ENCODE measurements at places on chromosomes 3 and 15.
A peak's percentile ranks its signal among the peaks of the same experiment; 100 is the strongest.

DNA sequence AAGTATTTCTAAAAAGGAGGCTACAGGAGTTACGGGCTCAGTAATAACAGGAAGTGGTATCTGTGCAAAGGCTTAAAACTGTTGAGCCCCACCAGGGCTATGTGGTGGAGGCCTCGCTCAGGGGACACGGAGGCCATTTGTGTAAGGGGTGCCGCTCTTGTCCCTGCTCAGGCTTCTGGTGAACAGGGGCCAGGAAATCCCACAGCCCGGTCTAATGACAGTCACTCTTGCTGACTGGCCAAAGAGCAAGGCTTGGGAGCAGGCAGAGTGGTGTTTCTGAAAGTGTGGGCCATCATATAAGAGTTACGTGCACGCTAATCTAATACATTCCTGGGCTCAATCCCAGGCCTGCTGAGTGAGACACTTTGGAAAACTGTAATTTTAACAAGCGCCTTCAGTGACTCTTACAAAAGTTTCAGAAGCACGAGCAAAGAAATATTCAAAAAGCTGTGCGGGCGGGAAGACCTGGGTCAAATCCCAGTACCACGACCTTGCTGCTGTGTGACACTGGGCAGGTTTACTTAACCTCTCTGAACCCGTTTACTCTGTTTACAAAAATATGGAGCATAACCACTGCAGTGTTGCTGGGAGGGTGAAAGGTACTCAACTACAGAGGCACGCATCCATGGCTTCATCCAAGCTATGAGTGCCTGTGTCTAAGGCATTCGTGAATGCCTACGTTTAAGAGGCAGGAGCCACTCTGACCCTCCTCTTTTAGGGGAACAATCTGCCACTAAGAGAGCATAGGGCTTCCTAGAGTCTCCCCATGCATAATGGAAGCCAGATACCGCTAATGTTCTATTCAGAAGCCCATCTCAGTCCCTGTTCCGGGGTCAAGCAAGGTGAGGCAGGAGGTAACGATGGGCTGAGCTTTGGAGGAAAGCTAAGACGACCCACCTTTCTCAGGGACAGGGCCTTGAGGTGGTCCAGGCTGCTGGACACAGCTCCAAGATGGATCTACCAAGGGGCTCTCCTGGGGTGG lies 2.0 kb downstream of the ATP10A start:
- DNase-seq: no peak

DNA sequence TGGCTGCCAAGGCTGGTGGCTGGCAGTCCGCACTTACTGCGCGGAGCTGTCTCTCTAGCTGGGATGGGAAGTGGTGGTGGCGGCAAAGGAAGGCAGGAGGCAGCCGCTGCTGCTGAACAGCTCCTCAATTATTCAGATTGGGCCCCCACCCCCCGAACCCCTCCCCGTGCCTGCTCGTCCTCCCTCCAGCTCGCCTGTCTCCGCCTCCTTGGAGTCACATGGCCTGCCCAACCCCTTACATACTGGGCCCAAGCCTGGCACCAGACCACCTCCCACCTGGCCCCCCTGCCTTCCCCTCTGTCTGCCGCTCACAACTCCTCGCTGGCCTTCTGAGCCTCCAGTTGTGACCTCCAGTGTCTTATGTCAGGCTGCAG lies at the start of gene SLC7A14:
Gene SLC7A14 (minus strand): TSS at position 139 of the 374 bp plus-strand sequence. CDS start 59,139 bp downstream, outside the sequence.
- DNase-seq: no peak

- peak; percentile 80 for DNase-seq
Measured at GRCh38 chr3:48268381-48268935, 27.6 kb downstream of the ZNF589 start.

DNA sequence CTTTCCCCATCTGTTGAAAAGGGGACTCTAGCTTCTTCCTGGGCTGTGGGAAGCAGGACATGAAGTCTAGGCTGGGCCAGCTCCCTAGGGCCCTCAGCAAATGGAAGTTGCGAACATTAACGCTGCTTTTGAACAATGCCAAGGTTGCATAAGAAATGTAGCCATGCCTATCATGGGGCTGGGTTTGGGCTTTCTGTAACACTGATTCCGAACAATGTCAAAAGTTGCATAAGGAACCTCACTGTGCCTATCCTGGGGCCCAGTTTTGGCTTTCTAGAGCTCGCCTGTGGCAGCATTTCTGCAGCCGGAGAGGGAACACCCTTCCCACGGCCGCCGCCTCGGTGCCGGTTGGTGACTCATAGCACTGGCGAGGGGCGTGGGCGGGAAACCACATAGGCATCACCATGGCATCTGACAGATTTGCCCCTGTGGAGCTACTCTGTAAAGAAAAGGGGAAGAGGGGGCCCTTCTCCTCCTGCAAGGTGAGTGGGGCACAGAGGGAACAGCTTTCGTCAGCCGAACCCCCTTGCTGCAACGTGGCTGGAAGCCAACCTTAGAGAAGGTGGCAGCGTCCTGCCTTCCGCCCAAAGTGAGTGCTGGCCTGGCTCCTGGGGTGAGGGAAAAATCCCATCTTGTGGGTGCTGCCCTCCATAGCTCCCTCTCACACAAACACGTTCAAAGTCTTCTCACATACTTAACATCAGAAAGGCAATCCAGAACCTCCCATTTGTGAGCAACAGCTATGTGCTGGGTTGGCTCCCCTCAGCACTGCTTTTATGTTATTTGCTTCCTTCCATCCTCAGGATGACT lies 46.6 kb upstream of the ATP2B2 start:
- DNase-seq: peak; percentile 76

- DNase-seq: no peak
Measured at GRCh38 chr15:53378096-53378800, 381.2 kb downstream of the WDR72 start.

- no peak for DNase-seq
Measured at GRCh38 chr3:61132062-61132461, 119.2 kb downstream of the FHIT start.
